ENCODE measurements at places on chromosomes 12 and 14.

- DNase-seq: no peak
Observed at GRCh38 chr14:26841326-26841725, 243.5 kb upstream of the NOVA1 start.

GRCh38 chr14:35425850-35426249, 21.3 kb upstream of the NFKBIA start:
- DNase-seq: no peak

- DNase-seq: no peak
Observed at GRCh38 chr14:100655741-100656085, 68.5 kb upstream of the BEGAIN start.

DNA sequence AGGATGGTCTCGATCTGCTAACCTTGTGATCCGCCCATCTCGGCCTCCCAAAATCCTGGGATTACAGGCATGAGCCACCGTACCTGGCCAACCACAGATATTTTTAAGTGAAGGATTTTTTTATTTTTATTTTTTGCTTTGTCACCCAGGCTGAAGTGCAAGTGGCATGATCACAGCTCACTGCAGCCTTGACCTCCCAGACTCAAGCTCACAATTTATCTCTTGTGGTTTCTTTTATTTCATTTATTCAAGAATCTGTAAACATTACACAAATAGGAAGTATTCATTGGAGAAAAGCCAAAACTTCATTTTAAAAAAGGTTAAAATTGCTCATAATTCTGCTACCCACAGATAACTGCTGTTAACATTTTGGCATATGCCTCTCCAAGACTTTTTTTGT, 13.3 kb downstream of the MOAP1 start:
- DNase-seq: no peak

DNA sequence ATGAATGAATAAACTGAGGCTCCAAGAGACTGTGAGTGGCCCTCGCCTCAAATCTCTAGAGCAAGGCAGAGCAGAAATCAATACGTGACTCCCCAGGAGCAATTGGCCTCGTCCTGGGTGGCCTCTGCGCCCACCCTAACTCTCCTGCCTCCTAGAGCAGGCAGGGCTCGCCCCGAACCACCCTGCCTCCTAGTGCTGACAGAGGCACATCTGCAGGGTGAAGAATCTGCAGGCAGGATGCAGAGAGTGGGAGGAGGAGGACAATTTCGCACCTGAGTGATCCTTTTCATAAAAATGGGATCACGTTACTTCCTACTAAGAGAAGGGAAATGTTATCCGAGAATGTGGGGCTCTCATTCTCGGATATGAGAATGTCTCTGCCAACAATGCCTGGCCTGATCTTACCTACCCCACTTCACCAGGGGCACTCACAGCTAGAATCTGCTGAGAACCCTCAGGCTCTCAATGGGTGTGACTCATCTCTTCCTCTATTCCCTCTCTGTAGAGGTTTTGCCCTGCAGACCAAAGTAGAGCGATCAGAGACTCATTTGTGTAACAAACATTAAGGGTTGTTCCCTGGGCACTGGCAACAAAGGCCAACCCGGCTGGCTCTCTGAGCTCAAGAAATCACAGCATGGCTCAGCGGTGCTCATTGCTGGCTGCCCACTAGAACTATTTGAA, 61.7 kb upstream of the BCL2L14 start:
- peak; percentile 49 for DNase-seq

- no peak for DNase-seq
Observed at GRCh38 chr14:84610086-84610485, 919.9 kb upstream of the FLRT2 start.

DNA sequence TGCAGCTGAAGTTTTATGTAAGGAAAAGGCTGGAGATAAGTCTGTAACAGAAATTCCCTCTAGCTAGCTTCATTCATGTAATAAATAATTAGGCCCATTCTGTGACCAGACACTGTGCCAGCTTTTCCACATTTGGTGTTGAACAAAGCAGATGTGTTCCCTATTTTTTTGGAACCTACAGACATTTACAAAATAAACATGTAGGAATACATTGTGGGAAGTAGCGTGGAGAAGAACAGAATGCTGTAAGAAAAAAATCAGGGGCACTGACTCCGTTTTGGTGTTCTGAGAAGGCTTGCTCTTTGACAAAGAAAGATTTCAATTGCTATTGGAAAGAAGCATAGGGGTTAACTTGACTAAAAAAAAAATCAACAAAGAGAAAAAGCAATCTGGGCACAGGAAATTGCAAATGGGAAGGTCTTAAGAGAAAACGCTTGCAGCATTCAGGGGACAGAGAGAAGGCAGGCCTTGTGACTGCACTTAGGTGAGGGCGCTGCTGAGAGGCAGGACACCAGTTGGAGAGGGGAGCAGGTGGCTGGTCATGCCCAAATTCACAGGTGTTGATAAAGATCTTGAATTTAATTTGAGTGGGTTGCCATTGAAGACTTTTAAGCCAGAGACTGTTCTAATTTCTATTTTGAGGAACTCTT, 4.0 kb downstream of the FAR2 start:
- DNase-seq: no peak

DNA sequence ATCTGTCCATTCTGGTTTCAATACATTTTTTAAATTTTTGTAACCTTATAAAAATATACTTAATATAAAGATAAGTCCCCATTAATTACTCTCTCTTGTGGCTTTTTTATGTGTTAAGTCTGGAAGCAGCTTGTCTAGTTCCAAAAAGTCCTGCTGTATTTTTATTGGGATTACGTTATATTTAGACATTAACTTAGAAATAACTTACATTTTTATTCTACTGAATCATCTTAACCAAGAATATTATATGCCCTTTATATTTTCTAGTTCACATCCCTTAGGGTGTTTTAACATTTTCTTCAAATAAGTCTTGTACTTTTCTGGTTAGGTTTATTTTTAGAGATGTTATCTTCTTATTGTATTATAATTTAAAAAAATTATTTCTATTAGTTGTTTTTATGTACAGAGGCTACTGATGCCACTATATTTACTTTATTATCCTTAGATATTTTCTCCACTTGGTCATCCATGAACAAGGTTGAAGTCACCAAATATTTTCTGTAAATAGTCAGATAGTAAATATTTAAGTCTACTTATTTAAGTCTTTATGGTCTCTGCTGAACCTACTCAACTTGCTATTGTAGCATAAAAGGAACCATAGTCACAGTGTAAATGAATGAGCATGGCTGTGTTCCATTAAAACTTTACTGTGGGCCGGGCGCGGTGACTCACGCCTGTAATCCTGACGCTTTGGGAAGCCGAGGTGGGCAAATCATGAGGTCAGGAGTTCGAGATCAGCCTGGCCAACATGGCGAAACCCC, 132.4 kb upstream of the NEDD1 start:
- no peak for DNase-seq

DNA sequence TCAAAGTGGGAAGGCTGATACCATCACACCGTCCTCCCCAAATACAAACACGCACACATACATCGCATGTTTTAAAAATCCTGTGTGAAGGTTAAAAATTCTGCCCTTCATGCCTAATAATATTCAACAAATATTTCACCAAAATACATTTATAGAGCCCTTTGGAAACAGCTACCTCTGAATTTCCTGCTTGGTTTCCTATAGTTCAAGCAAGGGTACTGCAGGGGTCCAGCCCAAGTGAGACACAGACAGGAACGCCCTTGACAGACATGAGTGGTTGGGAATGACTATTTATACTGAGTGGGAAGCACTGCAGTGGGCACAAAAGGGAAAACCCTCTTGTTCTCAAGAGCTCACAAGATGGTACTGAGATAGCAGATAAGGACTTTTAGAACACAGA, 51.0 kb downstream of the ST8SIA1 start:
- DNase-seq: no peak

GRCh38 chr12:102486153-102486552, 5.8 kb upstream of the IGF1 start:
- no peak for DNase-seq

- no peak for DNase-seq
Observed at GRCh38 chr12:12181511-12181910, 85.3 kb downstream of the LRP6 start.

DNA sequence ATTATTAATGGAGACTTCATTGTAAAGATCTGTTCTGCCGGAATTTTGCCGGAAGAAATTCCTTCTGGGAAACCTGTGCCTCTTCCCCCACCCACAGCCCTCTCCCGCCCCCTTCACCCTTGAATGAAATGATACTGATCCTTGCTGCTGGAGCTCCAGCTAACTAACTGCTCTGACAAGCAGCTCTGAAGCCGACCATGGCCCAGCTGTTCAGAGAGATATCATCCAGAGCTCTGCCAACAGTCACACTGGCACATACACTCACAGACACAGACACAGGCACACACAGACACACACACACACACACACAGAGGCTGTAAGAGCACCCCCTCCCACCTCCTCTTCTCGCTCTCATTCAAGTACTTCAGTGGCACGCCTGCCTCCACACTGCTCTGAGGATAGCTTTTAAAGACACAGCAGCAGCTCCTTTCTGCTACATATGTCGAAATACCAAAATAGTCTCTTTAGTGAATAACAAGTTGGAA, 88.6 kb downstream of the R3HDM2 start:
- no peak for DNase-seq

DNA sequence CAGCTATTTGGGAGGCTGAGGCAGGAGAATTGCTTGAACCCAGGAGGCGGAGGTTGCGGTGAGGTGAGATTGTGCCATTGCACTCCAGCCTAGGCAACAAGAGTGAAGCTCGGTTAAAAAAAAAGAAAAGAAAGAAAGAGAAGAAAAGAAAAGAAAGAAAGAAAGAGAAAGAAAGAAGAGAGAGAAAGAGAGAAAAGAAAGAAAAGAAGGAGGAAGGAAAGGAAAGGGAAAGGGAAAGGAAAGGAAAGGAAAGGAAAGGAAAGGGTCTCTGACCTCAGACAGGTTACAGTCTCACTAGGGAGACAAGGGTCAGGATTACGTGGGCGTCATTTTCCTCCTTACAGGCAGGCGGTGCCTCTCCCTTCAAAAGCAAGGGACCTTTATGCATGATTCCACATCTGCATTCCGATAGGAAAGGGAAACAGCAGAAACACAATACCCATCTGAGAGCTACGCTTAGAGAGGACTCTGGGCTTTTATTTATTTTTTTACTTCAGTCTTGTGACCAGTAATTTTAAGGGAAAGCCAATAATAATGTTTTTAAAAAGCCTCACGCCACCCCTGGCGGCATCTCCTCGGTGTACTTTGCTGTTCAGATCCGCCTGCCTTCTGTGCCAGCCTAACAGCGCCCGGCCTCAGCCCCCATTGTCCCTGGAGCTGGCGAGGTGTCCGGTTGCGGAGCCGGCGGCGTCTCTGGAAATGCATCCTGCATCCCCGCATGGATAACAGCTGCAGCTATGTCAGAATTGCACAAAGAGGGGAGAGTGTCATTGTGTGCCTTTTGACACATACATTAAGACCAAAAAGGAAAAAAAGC, 945 bp upstream of the HIP1R start:
- no peak for DNase-seq

- no peak for DNase-seq
Observed at GRCh38 chr12:5873281-5873919, 71.7 kb downstream of the ANO2 start.

GRCh38 chr14:38502239-38502638, 246.3 kb upstream of the CLEC14A start:
- no peak for DNase-seq

GRCh38 chr14:58808828-58809227, 171.1 kb downstream of the DACT1 start:
- no peak for DNase-seq

GRCh38 chr12:69575346-69575745, 9.9 kb upstream of the CCT2 start:
- no peak for DNase-seq

GRCh38 chr12:58919231-58920101, 838 bp downstream of the LRIG3 start:
- no peak for DNase-seq

DNA sequence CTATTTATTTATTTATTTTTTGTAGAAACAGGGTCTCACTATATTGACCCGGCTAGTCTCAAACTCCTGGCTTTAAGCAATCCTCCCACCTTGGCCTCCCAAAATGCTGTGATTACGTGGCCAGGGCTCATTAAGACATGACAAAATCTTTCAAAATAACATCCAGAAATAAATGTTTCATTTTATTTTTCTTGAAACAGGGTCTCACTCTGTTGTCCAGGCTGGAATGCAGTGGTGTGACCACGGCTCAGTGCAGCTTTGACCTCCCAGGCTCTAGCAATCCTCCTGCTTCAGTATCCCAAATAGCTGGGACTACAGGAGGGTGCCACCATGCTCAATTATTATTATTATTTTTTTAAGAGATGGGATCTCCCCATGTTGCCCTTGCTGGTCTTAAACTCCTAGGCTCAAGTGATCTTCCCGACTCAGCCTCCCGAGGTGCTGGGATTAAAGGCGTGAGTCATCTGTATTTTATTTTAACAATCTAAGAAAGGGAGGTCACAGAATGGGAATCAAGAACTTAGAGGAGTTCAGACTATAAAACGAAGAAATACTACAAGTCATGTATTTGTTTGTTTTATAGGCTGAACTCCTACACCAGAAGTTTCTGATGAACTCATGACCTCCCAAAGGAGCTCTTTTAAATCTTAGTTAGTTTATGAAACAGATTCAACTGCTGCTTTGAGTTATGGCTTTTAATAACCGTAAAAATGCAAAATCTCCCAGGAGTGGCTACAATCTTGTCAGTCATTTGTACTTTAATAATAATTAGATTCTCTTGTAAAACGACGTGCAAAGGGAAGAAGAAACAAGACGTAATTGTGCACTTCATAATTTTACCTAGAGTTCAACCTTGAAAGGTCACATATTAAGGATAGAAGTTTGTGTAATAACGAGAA, 2.1 kb upstream of the TMEM263 start:
- DNase-seq: no peak

- DNase-seq: no peak
Observed at GRCh38 chr12:109163167-109163566, 46.8 kb downstream of the ACACB start.

GRCh38 chr12:66206141-66206540, 17.1 kb downstream of the IRAK3 start:
- no peak for DNase-seq

DNA sequence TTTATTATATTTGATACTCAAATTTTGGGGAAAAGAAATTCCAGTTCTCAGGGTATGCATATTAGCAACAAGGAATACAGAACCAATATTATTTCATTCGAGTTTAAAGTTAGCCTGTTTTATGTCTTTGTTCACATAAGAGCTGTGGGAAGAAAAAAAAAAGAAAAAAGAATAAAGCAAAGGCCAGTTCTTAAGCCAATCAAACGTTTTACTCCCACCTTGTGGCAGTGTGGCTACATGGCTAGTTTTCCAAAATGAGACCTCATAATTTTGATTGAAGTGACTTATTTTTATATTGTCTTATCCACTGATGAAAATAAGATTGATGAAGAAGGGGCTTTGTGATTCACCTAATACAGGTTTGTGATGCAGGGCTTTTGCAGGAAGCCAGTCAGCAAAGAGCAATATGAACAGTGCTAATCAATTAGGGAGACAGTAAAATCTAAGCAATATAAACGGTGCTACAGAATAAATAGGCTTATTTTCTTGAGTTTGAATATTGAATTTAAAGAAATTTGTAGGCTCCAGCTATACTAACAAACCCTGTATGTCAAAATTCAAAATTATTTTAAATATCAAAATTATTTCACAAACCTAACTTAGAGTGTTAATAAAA, 624.1 kb upstream of the FOXG1 start:
- DNase-seq: no peak
